ENCODE measurements at places on chromosomes 5 and 9.

DNA sequence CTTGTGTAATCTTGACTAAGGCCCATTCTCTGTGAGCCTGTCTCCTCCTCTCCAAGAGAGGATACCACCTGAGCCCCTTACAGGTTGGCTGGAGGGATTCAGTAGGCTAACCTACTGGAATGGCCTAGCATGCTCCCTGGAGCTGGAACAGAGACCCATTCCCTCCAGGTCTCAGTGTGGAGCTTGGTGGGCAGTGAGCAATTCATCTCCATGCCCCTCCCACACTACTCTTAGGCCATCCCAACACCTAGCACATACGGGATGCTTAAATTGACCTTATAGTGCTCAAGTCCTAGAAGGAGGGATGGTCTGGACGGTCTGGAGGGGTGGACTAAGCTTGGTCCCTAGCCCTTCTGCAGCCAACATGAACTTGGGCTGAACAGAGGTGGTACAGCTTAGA, 75.6 kb downstream of the CRB2 start:
- no peak for DNase-seq

DNA sequence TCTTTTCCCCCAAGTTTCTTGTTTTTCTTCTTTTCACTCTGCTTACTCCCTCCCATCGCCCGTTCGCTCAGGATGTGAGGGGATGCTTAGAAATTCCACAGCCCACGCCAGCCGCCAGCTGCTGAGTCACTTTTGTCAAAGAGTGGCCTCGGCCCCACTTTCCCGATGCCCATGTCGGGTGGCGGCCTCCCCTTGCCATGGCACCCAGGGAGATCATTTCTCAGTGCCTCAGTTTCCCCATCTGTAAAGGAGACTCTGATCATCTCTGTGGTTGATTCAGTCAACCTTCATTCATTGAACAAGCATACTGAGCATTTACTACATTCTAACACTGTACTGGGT, 353 bp upstream of the PDGFRB start:
- no peak for DNase-seq

- DNase-seq: no peak
Measured at GRCh38 chr9:22238809-22239684, 207.6 kb upstream of the DMRTA1 start.

DNA sequence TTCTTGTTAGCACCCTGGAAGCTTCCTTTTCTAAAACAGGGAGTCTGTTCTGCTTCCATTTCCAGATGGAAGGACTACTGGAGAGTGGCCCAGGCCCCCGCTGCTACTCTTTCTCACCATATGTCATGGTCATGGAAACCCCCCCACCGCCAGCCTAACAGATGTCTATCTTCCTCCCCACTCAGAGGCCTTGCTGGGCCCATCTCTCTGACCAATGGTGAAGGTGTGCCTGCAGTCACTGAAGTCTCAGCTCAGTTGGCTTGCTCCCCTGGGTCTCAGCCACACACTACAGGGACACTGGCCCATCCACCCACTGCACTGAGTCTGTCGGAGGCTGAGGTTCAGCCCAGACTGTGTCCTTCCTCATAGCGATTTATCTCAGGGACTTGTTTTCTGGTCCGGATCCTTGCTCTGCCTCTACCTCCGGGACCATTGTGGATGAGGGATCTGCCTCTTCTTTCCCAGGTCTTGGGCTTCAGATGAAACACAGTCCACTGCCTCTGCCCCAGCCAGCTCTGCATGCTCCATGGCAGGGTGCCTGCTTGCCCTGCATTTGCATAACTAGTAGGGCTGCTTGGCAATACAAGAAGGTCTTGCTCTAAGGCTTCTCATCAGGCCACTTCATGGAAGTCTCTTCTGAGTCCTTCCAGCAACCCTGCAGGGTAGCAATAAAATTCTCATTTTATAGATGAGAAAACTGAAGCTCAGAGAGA, 30.8 kb downstream of the GALNT12 start:
- no peak for DNase-seq

- DNase-seq: no peak
Measured at GRCh38 chr9:124768750-124769548, 2.2 kb downstream of the NR6A1 start.

Data from memory B cell (primary cell).